ENCODE measurements at places on chromosomes 1 and 21. TPM values are rescaled to one million over a fixed set of nuclear protein-coding genes. Genes with fewer than 3 reads are reported as not detected.

The CSF1 gene
- 22.0 TPM for total RNA-seq

DNA sequence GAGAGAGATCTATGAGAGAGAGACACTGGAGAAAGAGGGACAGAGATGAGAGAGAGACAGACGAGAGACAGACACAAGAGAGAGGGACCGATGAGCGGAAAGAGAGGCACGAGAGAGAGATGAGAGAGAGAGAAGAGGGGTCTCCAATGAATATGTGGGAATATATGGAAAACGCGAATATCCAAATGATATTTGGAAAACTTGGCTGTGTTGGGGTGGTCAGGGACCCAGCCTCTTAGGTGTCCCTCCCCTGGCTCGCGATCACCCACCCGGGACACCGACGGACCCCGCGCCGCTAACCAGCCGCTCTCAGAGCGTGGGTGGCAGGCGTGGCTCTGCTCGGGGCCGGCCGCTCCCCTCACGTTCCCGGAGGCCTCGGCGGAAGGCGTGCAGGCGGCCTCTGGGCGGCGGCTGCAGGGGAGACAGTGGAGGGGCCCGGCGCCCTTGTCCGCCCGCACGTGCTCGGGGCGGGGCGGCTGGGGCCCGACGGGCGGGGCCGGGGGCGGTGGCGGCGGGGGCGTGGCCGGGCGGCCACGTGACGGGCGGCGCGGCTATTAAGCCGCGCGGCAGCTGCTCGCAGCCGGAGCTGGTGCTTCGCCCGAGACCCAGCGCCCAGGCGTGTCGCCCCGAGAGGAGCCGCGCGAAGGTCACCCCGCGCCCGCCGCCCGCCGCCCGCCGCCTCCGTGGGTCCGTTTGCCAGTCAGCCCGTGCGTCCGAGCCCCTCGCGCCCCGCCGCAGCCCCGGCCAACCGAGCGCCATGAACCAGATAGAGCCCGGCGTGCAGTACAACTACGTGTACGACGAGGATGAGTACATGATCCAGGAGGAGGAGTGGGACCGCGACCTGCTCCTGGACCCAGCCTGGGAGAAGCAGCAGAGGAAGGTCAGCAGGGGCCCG is at the start of gene ACTN2:
Gene ACTN2 (plus strand): TSS at position 583 of the 898 bp plus-strand sequence. CDS start 175 bp downstream, at position 758.
- DNase-seq: no peak

DNA sequence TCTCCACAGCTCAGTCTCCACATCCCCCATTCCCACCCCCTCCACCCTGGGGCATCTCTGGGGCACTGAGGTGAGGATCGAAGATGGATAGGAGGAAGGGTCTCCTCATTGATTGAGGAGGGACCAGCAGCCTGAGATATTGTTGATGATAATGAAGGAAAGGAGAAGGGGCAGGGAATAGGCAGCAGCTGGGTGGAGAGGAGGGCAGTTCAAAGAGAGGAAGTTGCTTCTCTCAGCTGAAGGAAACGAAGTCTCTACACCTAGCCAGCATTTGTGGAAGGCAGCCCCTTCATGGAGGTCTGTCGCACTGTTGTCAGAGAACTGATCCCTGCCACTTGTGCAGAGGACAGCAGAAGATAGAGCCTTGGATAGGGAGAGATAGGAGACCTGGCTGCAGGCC is 5.7 kb downstream of the KNCN start:
- no peak for DNase-seq

- peak; percentile 86 for DNase-seq
Observed at GRCh38 chr1:218585511-218586184, 240.5 kb downstream of the TGFB2 start.

GRCh38 chr1:93441589-93441988 is 6.3 kb upstream of the FNBP1L start:
- DNase-seq: no peak

GRCh38 chr1:26786437-26787380 is 1.0 kb upstream of the PIGV start:
- peak; percentile 73 for DNase-seq

DNA sequence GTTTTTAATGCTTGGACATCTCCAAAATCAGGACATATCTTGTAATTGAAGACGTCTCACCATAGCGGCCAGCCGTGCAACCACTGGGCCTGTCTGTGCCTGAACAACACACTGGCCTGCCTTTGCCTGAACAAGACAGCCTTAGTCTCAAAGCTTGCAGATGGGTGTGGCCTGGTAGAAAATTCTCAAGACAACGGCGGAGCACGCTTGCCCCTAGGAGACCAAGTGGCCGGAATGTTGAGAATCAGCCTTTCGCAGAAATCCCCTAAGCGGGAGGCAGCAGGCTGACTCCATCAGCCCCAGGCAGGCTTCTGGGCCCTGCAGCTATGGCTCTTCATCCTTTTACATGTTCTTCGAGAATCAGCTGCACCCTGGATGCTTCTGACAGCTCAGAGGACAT is 98.0 kb upstream of the C1orf174 start:
- no peak for DNase-seq

GRCh38 chr1:226309398-226310244 is 657 bp upstream of the LIN9 start:
- DNase-seq: peak; percentile 31

GRCh38 chr1:20476265-20477038 is 9.6 kb downstream of the CAMK2N1 start:
- no peak for DNase-seq

DNA sequence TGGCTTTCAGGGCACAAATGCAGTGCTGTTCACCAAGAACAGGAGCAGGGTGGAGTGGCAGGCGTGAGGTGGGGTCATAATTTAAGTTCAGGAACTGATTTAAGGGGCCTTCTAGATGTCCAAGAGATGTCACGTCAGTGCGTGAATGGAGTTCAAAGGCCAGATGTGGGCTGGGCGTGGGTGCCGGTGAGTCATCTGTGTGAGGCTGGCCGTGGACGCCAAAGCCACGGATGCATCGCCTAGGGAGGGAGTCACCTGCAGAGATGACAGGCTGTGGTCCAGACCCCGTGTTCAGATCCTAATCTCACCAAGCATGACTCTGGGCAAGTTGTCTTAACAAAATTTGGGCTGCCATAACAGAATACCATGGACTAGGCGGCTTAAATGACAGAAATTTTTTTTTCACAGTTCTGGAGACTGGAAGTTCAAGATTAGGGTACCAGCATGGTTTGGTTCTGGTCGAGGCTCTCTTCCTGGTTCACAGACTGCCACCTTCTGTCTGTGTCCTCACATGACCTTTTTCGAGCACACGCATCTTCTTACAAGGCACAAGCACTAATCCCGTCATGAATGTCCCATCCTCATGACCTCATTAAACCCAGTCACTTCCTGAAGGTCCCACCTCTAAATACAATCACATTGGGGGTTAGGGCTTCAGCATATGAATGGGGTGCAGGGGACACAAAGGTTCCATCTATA is 109.6 kb downstream of the PRDM2 start:
- peak; percentile 5 for DNase-seq
